ENCODE measurements at places on chromosomes 4 and X.

DNA sequence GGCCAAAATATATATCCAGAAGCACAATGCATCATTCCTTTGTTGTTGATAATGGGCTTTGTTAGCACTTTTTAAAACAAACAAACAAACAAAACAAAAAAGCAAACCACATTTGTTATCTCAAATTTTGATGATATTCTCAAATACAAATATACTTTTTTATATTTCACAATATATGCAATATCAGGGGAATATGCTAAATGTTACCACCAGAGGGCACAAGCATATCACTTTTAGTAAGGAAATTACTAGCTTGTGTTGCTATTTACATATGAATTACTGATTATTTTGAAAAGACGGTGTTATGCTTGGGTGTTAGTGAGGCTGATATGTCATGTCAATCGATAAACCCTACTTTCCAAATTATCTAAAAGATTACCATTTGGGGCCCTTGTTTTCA, 29.1 kb downstream of the RIPPLY1 start:
- DNase-seq, result no peak

- no peak for DNase-seq
Observed at GRCh38 chr4:169307576-169307975, 36.8 kb upstream of the SH3RF1 start.

- DNase-seq, result no peak
Observed at GRCh38 chr4:43525646-43526045, 633.1 kb downstream of the GRXCR1 start.

DNA sequence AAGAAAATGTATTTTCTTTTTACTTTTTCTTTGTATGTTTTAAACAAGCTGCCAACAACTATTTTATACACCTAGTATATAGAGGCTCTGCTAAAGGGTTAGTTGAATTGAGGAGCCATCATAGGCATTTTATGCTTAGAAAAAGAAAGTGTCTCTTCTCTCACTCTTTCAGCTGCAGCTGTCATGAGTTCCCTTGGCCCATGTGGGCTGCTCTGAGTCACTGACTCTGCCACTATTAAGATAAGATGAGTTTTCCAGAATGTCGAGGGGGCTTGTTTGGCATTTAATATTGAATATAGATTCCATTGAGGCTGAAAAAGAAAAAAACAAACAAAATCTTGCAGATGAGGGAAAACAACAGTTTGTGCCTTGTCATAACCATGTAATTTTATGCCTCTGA, 126.0 kb upstream of the PAQR3 start:
- DNase-seq, result no peak

DNA sequence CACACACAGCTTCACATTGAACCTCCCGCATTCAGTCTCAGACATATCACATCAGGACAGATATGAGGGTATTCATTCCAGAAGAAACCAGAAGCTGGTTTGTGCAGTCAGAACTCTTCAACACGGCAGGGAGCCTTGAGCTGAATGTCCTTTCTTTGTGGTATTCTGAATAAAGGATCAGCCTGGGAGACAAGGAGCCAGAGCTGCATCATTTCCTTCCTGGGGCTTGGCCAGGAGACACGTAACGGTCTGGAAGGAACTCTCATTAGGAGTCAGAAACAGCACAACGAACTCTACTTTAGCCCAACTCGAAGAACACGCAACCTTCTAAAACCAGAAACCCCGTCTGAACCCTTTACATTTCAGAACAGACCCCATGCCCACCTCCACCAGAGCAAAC, 46.4 kb downstream of the KDR start:
- no peak for DNase-seq

DNA sequence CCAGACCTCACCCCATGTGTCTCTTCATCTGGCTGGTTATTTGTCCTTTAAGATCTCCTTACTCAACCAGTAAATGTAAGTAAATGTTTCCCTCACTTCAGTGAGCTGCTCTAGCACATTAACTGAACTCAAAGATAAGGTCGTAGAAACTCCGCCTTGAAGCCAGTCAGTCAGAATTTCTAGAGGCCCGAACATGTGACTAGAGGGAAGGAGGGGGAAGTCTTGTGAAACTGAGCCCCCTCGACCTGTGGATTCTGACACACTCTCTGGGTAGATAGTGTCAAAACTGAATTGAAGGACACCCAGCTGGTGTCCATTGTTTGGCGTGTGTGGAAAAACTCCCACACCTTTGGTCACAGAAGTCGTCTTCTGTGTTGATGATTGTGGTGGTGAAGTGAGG, 933.9 kb downstream of the ADGRL3 start:
- DNase-seq, result no peak

DNA sequence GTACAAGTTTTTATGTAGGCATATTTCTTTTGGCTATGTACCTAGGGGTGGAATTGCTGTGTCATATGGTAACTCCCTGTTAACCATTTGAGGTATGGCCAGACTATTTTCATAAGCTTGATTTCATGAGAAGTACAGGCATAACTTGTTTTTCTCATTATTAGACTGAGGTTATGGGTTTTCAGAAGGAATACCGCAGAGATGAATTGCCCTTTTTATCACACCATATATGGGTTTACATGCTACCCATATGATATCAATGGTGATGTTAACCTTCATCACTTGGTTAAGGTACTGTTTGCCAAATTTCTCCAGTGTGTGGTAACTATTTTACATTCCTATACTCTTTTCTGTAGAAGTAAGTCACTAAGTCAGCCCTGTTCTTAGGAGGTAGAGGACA, 23.5 kb downstream of the RAB40A start:
- DNase-seq, result no peak

- DNase-seq, result no peak
Observed at GRCh38 chr4:109298279-109299010, 4.0 kb downstream of the COL25A1 start.

DNA sequence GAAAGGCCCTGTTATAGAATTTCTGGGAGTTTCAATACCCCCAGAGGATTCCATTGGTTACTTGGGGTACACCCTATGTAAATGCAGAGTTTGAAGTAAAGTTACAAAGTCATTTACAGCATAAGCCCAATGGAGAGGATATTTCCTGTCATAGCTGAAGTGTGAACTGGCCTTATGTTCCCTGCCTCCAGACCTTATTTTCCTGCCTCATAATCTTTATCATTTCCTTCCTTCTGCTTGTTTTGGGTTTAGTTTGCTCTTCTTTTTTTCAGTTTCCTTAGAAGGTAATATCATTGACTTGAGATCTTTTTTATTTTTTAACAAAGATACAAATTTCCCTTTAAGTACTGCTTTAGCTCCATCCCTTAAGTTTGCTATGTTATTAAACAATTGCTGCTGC, 85.4 kb downstream of the PPEF1 start:
- no peak for DNase-seq

DNA sequence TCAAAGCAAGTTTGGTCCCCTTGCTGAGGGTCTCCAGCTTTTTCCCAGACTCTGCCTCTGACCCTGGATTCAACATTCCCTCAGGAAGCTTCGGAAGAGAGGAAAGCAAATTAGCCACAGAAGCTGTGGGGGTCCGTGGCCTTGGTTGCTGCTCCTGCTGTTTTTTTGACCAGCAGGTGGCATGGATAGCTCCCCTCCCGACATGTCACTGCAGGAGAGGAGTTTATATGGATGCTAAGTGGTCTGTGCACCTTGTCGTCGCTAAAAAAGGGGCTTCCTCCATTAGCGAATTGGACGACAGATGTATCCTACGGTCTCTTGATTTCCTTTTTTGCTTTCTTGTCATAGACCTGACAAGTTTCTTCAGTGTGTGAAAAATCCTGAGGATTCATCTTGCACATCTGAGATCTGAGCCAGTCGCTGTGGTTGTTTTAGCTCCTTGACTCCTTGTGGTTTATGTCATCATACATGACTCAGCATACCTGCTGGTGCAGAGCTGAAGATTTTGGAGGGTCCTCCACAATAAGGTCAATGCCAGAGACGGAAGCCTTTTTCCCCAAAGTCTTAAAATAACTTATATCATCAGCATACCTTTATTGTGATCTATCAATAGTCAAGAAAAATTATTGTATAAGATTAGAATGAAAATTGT, 70.2 kb downstream of the CD38 start:
- no peak for DNase-seq

- DNase-seq, result no peak
Observed at GRCh38 chr4:98474408-98474844, 184.0 kb downstream of the TSPAN5 start.

- no peak for DNase-seq
Observed at GRCh38 chrX:69192603-69193002, 27.4 kb upstream of the PJA1 start.

GRCh38 chr4:8771258-8771590, 100.4 kb downstream of the HMX1 start:
- no peak for DNase-seq

GRCh38 chr4:96525898-96526297, 686.0 kb downstream of the PDHA2 start:
- DNase-seq, result no peak

- no peak for DNase-seq
Observed at GRCh38 chrX:19725641-19726040, 161.8 kb downstream of the SH3KBP1 start.

DNA sequence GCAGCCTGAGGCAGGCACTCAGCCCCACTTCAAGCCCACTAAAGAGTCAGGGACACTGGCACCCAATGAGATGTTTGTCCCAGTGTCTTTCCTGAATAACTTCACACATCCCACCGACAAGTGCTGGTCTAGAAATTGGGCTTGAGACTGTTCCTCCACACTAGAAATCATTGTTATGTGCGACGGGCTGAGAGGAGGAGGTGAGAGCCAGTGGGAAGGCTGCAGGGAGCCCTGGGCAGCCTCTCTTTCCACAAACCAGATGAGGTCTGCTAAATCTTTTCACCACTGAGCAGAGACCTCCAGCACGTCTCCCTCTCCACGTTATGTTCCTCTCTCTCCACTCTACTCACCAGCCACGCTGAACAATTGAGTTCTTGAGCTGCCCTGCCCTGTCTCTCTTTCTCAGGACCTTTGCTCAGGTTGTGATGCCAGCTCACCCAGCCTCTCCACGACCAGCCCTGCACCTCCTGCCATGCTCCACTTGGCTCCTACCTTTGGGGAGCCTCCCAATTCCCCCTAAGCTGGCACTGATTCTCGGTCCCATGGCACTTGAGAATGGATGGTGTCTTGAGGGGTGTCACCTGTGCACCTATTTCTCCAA, 8.4 kb downstream of the SCD5 start:
- no peak for DNase-seq

DNA sequence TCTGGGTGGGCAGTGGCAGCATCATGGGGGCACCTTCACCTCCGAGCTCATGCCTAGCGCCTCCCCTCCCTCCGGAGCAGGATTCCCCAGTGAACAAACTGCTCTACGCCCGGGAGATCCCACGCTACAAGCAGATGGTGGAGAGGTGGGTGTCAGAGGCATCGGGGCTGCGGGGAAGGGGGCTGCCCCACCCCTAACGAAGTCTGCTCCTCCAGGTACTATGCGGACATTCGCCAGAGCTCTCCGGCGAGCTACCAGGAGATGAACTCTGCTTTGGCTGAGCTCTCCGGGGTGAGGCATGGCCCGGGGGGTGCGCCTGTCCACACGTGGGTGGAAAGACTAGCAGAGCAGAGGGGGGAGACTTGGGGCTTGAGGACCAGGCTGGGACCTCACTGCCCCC, 2.7 kb upstream of the SRPK3 start:
- no peak for DNase-seq

DNA sequence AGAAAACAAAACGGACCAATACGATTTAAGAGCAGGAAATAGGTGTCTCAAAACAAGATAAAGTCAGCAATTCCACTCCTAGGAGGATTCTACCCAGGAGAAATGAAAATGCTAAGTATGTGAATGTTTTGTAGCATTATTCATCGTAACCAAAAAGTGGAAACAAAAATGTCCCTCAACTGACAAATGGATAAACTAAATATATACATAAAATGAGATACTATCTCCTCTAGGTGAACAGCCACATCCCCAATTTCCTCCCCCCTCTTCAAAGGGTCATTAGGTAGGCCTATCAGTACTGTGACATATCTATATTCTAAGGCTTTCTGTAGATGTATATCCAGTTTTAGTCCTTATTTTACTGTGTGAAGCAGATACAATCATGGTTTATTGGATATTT, 18.0 kb downstream of the DDX3X start:
- no peak for DNase-seq

DNA sequence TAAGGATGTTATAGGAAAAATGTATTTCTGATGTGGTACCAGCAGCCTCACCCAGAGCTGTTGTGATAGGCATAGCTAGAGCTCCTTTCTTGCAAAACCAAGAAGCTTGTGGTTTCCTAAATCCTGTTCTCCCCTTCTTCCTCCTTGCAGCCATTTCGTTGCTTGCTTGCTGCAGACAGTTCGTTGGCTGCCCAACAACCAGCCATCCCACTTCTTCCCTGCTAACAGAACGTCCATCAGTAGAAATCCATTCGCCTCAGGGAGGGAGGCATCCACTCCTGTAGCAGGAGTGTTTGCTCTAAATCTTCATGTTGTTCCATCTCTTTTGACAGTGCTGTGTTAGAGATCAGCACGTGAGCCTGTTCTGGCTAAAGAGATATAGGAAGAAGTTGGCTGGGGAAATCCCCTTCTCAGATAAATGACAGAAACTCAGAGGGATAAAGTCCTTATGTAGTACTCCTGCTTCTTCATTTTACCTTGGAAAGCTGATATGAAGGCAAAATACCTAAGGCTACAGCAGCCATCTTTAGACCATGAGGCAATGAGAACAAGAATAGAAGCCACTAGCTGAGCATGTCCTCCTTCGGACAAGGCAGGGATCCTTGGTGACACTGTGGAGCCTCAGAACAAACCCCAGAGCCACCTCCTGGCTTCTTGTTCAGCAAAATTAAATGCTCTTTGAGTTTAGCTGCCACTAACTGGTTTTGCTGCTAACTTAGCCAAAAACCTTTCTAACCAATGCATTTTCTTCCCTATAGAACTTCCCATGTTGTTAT, 68.4 kb upstream of the RELL1 start:
- no peak for DNase-seq

- DNase-seq, result no peak
Observed at GRCh38 chrX:124406294-124407014, 60.1 kb downstream of the SH2D1A start.

DNA sequence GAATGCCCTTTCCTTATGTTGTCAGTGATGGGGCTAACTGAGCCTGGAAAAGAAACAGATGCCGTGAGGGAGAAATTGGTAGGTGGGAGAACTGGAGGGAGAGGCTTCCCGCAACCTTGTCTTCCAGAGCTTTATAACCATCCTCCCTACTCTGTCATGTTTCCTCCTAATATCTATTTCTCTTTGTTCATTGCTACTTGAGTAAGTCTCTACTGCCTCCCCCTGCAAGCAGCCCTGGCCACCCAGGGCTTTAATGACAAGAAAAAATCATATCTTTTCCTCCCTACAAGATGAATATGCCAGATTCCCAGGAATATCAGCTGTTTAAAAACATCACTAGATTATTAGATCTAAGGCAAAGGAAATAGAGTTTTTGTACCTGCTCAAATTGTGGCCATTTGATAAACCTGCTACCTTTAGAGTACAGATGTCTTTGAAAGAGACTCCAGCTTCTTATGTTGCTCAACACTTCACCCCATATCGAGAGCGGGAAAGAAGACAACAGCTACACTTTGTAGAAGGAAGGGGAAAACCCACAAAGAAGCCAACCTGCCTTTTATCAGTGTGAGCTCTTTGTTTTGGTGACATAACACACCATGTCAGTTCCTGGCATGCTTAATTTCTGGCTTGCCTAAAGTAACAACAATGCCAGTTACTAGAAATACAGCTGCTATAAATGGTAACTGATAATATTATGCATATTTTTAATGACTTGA, 186.6 kb upstream of the LEF1 start:
- no peak for DNase-seq

GRCh38 chr4:16991450-16991849, 93.0 kb upstream of the LDB2 start:
- no peak for DNase-seq

- DNase-seq, result no peak
Observed at GRCh38 chr4:2886622-2887021, 43.0 kb downstream of the ADD1 start.
